H4 (cell line): ENCODE measurements at places on chromosomes 12 and 14. TPM values are rescaled to one million over a fixed set of nuclear protein-coding genes. Genes with fewer than 3 reads are reported as not detected.

DNA sequence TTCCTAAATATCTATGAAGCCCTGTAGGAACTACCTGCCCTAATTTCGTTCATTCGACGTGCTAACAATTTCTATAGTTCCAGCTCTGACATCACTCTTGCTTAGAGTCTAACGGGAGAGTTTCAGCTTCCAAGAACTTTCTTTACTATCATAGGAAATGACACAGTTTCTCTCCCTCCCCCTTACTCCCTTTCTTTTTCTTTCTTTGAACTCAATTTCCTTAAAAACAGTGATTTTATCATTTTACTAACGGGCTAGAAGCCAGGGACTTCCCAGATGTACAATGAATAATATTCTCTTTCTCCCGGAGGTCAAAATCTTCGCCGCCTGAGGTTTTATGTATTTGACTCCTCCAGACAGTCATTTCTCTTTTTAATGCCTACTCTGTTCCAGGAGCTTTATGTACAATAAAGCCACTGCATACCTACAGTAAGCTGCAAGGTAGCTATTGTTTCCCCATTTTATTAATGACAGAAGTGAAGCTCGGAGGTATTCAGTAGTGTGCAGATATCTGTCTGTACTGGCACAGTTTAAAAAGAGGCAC, 15.7 kb downstream of the SMCO2 start:
- DNase-seq, result no peak

DNA sequence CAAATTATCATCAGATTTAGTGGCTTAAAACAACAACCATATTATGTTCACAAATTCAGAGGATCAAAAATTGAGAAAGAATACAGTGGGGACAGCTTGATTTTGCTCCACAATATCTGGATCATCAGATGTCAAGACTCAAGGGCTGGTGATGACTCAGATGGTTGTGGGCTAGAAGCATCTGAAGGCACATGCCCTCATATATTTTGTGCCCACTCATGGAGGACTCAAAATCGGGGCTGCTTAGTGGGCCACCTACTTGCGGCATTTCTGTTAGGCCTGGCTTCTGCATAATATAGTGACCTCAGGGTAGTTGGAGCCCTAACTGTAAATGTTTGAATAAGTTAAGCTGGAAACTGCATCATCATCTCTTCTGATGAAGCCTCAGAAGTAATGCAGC, 584.5 kb downstream of the SLC16A7 start:
- DNase-seq, result no peak

DNA sequence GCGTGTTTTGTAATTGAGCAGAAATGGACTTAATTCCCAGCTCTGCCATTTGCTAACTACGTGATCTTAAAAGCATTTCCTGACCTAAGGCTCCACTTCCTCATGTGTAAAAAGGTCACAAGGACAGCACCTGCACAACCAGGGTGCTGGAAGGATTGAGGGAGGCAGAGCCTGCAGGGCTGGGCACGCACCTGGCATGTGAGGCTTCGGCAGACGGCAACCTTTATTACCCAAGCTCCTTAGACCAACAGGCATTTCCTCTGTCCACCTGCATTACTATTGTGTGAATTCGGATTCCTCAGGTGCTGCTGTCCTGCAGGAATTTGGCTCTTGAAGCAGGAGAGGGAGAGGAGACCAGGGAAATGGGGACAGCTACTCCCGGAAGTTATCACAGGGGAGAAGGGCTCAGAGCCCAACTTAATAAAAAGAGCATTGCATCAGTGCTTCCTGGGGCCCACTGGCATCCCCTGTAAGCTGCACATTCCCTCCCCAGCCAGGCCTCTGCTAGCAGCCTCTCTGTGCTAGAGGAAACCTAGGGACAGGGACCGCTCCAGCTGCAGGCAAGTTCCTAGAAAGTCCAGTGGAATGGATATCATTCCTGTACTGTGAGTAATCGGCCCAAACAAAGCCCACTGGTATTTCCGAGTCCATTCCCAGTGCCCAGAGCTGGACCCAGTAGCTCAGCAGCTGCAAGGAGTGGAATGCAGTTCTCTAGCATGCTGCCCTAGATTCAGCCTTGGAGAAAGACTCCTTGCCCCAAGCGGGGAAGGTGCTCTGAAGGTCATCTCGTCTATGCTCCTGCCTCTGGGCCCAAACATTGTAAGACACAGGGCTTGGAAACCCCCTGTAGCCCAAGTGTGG, 157.1 kb upstream of the CCND2 start:
- DNase-seq, result no peak

- DNase-seq, result no peak
These were observed 20.2 kb upstream of the KRT8 start for GRCh38 chr12:52924764-52925716.

OTOGL gene
- 0.02 and 0.17 TPM in 2 replicates for total RNA-seq

- DNase-seq, result no peak
These were observed 5.4 kb downstream of the TCL1B start for GRCh38 chr14:95691591-95691990.

BEST3 gene
- not detected in 2 replicates for total RNA-seq

IAPP gene
- total RNA-seq, result not detected in 2 replicates

DNA sequence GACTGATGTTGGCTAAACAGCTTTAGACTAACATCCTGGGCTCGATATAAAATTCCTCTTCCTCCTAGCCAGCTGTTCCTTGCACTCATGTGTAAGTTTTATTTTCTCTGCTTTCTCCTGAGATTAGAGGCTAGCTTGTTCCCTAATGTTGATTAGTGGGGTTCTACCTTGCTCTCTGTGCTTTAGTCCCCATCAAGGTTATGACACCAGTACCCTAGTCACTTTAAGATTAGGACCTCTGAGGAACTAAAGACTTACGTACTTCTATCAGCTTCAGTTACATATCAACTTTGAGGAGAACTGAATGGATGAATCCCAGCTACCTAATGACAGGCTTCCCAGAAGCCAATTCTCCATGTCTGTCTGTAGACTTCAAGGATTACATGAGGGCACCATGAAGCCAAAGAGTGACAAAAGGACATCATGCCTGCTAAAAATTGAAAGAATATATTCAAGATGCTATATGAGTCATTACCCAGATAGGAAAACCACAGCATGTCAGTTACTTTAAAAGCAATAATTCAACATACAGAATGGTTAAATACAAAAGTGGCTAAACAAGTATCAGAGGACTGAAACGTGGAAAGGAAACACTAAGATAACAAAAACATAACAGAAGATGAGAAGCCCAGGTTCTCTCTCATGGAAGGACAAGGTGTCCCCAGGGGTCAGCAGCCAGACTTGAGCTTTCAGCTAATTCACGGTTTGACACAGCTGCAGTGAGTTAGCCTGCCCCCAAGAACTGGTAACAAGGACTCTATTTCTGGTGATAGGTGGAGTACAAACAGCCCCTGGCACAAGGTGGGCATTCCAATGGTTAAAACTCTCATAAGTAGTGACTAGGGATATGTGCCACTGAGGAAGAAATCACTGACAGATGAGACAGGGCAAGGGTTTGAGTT, 20.4 kb downstream of the ADAM20 start:
- no peak for DNase-seq

DNA sequence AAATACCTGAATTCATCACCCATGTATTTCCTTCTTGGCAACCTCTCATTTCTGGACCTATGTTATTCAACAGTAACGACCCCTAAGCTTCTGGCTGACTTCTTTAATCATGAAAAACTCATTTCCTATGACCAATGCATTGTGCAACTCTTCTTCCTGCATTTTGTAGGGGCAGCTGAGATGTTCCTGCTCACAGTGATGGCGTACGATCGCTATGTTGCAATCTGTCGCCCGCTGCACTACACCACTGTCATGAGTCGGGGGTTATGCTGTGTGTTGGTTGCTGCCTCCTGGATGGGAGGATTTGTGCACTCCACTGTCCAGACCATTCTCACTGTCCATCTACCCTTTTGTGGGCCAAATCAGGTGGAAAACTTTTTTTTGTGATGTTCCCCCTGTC, 356 bp downstream of the OR4Q2 start:
- DNase-seq, result no peak

- DNase-seq, result peak; percentile 37
These were observed 5.7 kb downstream of the PAWR start for GRCh38 chr12:79685068-79685467.

GRCh38 chr12:24072302-24072701, 122.8 kb upstream of the SOX5 start:
- DNase-seq, result no peak

GRCh38 chr14:23460960-23461359, 8.5 kb upstream of the NGDN start:
- DNase-seq, result no peak

- DNase-seq, result no peak
These were observed 6.1 kb downstream of the ASB8 start for GRCh38 chr12:48151103-48151771.

DNA sequence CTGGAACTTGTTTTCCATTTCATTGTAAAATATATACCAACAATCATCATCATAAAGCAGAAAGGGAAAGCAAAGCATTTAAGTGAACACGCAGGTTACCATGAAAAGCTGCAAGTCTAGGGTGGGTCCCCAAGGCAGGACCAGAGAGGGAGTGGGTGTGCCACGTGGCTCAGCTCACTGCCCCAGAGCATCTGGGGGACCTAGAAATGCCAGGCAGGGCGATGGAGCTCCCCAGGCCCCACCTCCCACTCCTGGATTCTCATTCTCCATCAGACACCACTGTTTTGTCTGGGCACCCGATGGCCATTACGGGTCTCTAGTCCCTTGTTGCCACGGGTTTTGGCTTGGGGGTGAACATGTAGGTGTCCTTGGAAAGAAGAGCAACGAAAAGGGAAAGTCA, 34.7 kb downstream of the BCL11B start:
- no peak for DNase-seq

GRCh38 chr14:93965946-93966474, 10.4 kb downstream of the ASB2 start:
- no peak for DNase-seq

EEA1 gene
- 5.9 and 6.6 TPM in 2 replicates for total RNA-seq

CD163L1 gene
- total RNA-seq, result 27.5 and 47.1 TPM in 2 replicates

- DNase-seq, result no peak
These were observed 41.5 kb downstream of the FAM186A start for GRCh38 chr12:50354908-50355307.

HOXC6 gene
- total RNA-seq, result 0.27 TPM in 2 replicates

GRCh38 chr12:43285159-43285598, 266.8 kb downstream of the ADAMTS20 start:
- peak; percentile 18 for DNase-seq

DNA sequence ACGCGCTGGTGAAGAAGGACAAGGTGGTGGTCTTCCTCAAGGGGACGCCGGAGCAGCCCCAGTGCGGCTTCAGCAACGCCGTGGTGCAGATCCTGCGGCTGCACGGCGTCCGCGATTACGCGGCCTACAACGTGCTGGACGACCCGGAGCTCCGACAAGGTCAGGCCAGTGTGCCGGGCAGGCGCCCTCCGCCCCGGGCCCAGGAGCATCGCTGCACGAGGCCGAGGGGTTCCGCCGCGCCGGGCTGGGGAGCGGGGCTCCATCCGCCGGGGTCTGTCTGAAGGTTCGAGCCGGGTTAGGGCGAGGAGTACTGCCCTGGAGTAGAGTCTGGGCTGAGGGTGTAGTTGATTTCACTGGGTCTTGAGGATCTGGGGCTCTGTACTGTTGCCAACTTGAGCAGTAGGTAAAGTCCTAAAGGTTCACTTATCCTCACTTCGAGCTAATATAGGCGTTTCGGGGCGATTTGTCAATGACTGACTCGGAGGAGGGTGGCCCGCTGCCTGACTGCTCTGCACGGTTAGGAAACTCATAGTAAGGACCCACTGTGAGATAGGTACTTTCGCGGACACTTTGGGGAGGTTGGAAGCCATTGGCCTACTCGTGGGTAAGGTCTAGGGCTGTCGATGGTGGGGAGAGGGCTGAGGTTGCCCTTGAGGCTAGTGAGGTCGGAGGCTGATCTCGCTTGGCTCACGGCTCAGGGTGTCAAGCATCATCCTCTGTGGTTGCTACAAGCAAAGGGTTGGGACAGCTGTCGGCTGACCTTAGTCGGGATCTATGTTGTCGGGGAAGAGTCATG, 574 bp downstream of the GLRX5 start:
- no peak for DNase-seq

GRCh38 chr14:83044001-83044400, 1510.3 kb upstream of the SEL1L start:
- DNase-seq, result no peak

DNA sequence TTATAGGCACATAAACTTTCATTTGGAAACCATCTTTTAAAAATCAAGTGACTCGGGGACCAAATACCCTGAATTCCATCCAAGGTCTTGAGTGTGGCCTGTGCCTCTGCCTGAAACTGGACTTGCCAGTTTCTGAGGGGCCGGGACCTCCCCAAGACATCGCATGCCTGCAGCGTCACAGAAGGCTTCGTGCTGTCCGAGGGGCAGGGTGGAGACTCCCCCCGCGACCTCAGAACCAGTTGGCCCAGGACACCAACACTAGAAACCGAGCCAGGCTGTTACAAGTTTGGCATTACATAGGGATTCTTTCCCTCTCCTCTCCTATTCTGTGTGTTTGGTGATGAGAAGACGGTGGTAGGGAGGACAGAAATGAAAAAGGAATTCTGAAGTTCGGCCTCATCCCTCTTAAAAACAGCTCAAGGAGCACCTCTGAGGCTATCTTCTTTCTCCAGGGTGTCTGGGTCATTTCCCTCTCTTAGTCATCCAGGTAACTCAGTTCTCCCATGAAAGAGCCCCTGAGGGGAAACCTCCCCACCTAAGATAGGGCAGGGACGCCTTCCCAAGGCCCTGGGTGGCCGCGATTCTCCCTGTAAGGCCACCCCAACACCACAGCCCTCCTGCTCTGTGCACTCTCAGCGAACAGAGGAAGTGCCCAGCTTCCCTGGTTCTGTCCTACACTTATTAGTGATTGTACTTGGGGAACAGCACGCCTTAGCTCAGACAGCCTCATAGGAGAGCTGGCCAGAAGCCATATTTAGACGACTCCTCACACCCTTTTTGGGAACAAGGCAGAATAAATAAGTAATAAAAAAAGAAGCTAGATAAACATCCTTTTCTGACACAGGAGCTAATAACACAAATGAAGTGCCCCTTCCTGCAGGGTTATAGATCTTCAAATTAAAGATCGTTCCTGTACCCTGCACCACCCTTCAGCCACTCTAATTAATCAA, 93.8 kb downstream of the BCL11B start:
- no peak for DNase-seq

GRCh38 chr12:69898236-69898635, 73.2 kb downstream of the MYRFL start:
- DNase-seq, result peak; percentile 16

DAO gene
- total RNA-seq, result not detected in 2 replicates

DNA sequence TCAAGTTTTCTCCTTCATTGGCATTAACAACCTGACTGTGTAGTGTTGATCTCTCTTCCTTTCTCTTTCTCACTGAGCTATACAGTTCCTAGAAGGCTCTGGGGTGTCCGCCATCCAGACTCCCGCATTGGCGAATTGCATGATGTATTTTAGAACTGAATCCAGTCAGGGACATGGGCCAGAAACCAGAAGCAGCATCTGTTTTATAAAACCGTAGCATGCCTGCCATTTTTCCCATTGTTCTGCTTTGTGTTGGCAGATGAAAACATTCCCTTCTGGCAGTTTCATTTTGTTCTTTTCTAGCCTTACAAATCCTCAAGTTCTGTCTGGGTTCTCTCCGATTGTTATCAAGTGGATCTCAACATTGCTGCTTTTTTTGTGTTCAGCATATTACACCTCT, 268.3 kb upstream of the SEL1L start:
- no peak for DNase-seq

- DNase-seq, result no peak
These were observed 12.9 kb downstream of the MMP14 start for GRCh38 chr14:22849212-22849819.

SPATS2 gene
- total RNA-seq, result 24.4 and 34.1 TPM in 2 replicates

TPPP2 gene
- not detected in 2 replicates for total RNA-seq

PLA2G1B gene
- total RNA-seq, result not detected in 2 replicates

PLEKHA5 gene
- 12.3 and 18.7 TPM in 2 replicates for total RNA-seq

- DNase-seq, result peak; percentile 25
These were observed 630 bp downstream of the ALDH1L2 start for GRCh38 chr12:105083551-105084105.

GRCh38 chr12:88334271-88334670, 192.2 kb downstream of the TMTC3 start:
- DNase-seq, result peak; percentile 79
